ENCODE measurements at places on chromosomes 6 and 20.

DNA sequence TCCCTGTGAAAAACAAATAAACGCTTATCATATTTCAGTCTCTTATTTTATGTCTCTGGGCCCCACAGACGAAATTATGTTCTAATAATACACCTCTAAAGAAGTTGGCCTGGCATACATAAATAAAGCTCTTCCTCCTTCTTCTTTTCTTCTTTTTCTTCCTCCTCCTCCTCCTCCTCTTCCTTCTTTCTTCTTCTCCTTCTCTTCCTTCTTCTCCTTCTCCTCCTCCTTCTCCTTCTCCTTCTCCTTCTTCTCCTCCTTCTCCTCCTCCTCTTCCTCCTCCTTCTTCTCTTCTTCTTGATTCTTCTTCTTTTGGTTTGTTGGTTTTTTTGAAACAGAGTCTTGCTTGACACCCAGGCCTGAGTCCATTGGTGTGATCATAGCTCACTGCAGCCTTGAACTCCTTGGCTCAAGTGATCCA is 41.8 kb upstream of the PTPN1 start:
- no peak for DNase-seq

DNA sequence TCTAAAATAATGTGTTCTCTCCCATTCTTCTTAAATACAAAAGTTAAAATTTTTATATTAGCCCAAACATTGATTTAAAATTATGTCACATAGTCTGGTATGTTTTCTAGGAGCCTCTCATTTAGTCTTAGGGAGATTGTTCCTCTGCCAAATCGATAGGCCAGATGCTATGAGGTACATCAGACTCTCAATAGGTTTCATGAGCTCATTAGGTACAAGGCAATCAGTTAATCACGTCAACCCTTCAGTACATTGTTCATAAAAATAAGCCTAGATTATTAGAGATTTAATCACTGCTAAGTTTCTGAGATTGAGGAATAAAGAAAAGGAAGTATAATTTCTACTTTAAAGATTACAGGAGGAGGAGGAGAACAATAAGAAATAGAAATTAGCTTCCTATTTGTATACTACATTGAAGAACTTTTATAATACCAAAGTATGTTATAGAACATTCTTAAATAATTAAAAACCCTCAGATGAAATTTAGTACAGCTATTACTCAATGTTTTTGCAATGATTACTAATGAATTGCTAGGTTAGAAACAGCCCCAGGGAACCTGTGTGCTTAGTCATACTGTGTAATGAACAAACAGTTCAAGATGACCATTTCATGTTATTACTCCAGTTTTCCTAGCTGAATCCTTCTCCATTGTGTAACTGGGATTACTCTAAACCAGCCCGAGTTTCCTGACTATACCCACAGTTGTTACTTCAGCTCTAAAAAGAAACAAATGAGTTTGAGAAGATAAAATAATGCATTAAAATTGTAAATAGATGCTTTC is 117.0 kb downstream of the BMP5 start:
- DNase-seq = no peak

GRCh38 chr6:72783666-72784065 is 161.8 kb downstream of the KCNQ5 start:
- no peak for DNase-seq

DNA sequence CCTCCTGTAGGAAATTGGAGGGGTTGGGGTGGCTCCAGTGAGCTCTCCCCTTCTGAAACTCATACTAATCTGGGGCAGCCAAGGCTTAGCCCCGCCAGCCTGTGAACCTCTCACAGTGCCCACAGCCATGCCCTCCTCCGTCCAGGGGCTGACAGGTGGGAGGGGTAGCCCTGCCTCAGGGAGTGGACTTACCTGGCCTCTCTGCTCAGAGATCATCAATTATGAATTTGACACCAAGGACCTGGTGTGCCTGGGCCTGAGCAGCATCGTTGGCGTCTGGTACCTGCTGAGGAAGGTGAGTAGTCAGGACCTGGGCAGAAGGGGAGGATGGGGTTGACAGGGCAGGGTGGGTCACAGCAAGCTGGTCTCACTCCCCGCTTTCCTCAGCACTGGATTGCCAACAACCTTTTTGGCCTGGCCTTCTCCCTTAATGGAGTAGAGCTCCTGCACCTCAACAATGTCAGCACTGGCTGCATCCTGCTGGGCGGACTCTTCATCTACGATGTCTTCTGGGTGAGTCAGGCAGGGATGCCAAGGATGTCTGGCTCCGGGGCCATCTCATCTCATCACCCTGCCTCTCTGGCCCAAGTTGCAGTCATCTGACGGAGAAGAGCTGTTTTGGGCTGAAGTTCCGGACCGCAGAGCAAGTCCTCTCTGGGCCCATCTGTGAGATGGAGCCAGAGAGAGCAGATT is 34.7 kb downstream of the HM13 start:
- no peak for DNase-seq

DNA sequence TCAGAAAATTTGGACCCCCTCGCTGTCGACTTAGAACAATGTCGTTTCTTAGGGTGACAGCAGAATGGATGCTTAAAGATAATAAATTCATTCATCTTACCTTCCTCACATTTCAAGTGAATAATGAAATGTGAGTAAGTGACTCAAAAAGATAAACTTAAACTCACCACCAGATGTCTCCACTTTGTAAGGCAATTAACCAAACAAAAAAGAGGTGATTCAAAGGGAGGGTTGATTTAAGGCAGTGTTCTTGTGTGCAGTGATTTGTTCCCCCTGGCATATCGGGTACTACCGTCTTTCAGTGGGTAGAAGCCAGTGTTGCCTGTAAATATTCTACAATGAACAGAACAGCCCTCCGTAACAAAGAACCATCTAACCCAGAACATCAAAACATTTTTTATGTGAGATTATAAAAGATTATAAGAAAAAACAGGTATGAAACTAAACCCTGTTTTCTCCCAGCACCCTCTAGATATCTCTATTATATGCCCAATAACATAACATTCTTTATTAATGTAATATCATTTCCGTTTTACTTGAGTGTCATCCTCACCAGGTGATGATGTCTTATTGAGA is 589.7 kb downstream of the CBLN4 start:
- no peak for DNase-seq

DNA sequence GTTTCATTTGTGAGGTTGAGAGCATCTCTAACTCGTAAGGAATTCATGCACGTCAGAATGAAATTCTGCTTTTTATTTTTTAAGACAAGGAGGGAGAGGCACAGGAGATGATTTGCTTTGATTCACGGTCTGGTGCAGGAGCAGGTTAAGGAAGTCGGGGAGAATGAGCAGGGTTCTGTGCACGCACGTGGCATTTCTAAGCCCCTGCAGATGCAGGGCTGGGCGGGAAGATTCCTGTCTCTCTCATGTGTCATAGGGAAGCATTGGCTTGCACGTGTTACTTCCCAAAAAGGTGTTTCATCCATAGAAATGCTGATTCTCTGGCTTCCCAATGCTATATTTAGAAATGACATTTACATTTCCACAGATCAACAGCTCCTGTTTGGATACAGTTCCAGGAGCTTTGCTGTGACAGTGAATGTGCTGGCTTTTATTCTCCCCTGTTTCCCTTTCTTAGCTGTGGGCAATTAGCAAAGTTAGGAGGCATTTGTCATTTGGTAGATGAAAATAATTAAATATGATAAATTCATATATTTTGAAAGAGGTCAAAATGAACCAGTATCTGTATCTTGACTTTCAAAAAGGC is 119.7 kb upstream of the ZFP64 start:
- no peak for DNase-seq

GRCh38 chr6:36852481-36853147 is 13.4 kb upstream of the CPNE5 start:
- DNase-seq = no peak

- DNase-seq = no peak
These were observed 206.8 kb downstream of the SIM1 start for GRCh38 chr6:100257793-100258395.

GRCh38 chr6:166598441-166599138 is 12.1 kb upstream of the RAMACL start:
- no peak for DNase-seq

DNA sequence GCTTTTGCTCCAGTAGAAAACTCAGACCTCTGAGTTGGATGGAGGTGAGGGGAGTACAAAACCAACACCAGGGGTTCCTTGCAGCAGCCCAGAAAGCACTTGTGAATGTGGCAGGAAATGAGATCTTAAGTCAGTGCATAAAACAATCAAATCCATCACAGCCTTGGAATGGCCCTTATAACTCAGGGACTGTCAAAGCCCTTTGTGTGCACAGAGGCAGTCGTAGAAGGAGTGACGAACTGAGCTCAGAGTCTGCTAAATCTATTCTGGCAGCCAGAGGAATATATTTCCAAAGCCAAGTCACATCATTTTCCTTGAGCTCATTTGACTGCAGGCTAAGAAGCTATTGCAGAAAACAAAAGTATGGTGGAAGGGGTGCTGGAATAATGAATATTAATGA is 676.6 kb downstream of the DHX35 start:
- DNase-seq = no peak

DNA sequence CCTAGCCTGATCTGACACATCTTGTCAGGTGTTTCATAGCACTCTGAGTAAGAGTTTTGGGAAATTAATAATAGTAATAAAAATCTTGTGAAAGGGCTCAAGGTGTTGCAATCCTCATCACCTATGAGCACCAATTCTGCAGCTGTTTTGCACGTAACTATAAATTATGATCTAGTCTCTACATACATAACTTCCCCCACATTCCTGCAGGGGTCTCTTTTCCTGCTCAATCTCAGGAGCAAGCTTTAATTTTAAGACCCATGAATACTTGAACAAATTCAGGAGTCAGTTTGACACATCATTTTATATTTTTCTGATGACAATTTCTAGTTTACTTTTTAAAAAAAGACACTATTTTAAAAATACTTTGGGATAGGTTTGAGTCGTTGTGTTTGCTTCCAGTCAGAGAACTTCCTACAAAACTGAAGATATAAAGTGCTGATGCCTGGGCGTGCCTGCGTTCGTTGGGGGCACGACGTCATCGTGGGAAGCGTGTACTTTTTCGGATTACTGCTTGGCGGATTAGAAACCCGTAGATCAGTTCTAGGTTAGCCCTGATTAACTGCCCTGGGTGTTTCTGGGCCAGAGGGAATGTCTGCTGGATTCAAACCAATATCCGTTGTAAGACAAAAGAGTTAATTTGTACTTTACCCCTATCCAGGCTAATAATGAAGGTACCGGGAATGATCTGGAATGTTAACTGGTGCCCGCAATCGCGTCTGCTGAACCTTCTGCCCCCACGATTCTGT is 1.0 kb upstream of the E2F3 start:
- peak; percentile 5 for DNase-seq

GRCh38 chr6:35178932-35179832 is 34.6 kb upstream of the SCUBE3 start:
- DNase-seq = no peak

DNA sequence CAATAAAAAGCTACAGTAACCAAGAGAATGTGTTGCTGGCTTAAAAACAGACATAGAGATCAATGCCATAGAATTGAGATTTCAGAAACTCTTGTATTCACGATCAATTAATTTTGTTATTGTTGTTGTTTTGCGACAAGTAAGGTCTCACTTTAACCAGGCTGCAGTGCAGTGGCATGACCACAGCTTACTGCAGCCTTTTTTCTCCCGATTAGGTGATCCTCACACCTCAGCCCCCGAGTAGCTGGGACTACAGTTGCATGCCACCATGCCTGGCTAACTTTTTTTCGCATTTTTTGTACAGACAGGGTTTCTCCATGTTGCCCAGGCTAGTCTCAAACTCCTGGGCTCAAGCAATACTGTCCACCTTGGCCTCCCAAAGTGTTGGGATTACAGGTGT is 42.2 kb downstream of the RANBP9 start:
- DNase-seq = no peak

DNA sequence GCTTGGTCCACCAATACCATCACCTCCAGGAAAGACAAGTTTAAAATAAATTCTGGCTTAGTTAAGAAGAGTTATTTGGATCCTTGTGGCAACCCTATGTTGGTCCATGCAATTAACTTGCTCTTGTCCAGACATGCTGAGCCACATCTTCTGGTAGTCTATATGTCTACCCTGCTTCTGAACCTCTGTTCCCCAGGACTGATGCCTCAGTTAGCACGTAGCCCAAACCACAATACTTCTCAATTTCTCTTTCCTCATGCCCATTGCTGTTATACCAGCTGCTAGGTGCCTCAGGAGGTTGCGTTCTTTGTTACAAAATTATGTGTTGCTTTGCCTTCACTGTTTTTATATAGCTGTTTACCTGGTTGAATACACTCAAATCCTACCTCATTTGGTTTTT is 116.4 kb upstream of the KCNQ5 start:
- no peak for DNase-seq

GRCh38 chr6:33118525-33119123 is 42.8 kb downstream of the HLA-DPB1 start:
- no peak for DNase-seq

- DNase-seq = no peak
These were observed 97.2 kb downstream of the ASXL1 start for GRCh38 chr20:32455171-32455900.

DNA sequence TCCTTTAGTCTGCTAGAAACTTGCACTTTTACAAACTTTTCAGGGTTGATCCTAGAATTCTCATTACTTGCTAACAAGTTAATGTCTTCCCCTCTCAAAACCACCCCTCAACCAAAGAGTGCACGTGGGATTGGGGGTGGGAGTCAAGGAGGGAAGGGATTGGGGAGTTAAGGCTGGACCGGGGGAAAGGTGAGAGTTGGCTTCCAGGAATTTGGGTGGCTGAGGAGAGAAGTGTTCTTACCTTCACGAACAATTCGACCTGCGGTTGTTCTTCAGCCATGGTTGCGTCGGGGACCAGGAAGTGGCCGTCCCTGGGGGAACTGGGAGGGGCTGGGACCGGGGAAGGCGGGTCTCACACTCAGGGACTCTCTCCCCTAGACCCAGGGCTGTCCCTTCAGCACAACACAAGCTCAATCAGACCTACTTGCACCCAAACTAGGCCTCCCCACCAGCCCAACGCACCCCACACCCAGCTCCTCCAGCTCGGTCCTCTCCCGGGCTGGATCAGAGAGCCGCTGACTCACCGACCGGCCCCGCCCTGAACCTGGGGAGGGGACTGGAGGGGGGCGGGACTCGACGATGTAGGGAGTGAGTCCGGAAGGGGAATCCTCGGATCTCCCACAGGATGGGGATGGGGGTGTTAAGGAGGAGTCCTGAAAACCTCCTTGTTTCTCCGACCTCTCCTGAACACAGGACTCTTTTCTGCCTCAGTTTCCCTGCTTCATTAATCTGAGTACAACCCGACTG is at the start of gene CLIC1:
Gene CLIC1 (minus strand): TSS at position 510 of the 747 bp plus-strand sequence. CDS start 230 bp downstream, at position 280.
- peak; percentile 28 for DNase-seq

- no peak for DNase-seq
These were observed 268.5 kb upstream of the MARCKS start for GRCh38 chr6:113588646-113589045.

- DNase-seq = no peak
These were observed 62.2 kb upstream of the KLHL31 start for GRCh38 chr6:53727748-53728147.

DNA sequence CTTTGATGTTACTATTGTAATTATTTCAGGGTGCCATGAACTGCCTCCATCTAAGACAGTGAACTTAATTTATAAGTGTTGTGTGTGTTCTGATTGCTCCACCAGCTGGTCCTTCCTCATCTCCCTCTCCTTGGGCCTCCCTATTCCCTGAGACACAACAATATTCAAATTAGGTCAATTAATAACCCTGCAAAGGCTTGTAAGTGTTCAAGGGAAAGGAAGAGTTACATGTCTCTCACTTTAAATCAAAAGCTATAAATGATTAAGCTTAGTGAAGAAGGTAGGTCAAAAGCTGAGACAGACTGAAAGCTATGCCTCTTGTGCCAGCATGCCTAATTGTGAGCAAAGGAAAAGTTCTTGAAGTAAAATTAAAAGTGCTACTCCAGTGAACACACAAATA is 35.5 kb upstream of the TMEM217 start:
- no peak for DNase-seq

- no peak for DNase-seq
These were observed 5.8 kb downstream of the KIAA0319 start for GRCh38 chr6:24640166-24640565.

Data from stimulated activated CD8-positive, alpha-beta memory T cell treated with anti-CD3 and anti-CD28 coated beads, Interleukin-7, amount 100 ng/mL, for 1 hour (primary cell).